Skeletal muscle cell (primary cell): ENCODE measurements at places on chromosomes 3 and 15.
A peak's percentile ranks its signal among the peaks of the same experiment; 100 is the strongest.

GRCh38 chr3:126968391-126969390, 14.2 kb upstream of the PLXNA1 start:
- no peak for DNase-seq

DNA sequence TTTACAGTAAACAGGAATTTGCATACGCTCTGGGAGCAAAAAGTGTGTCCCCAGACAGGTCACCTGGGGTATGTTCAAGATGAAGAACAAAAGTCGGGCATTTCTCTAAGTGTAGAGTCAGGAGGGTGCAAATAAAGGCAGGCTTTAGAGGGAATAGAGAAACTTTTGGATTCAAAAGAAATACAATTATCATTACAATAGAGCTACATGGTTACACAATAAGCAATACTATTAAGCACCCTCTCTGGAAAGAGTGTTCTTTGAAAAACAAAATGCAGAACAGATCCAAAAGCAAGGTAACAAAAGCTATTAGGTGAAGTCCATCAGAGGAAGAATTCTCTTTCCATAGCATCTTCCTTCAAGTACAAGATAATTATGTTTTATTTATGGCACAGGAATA, 679.7 kb downstream of the FHIT start:
- DNase-seq: no peak

DNA sequence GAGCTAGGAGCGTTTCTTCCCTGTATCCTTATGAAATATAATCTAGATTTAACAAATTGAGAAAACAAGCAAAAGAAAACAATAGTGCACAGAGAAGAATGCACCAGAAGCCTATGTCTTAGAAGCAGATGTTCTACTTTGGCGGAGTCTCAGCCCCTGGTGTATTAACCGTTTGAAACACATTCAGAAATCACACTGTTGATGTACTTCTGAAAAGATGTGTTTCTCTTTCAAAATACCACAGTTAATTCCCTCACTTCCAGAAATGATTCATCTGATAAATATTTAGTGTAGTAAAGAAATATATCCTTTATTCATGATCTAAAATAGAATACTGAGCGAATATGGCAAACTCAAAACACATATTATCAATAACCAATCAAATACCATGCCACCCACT, 77.7 kb downstream of the CBLB start:
- DNase-seq: peak; percentile 86

- DNase-seq: no peak
Measured at GRCh38 chr15:100039994-100040393, 301.8 kb downstream of the ADAMTS17 start.

DNA sequence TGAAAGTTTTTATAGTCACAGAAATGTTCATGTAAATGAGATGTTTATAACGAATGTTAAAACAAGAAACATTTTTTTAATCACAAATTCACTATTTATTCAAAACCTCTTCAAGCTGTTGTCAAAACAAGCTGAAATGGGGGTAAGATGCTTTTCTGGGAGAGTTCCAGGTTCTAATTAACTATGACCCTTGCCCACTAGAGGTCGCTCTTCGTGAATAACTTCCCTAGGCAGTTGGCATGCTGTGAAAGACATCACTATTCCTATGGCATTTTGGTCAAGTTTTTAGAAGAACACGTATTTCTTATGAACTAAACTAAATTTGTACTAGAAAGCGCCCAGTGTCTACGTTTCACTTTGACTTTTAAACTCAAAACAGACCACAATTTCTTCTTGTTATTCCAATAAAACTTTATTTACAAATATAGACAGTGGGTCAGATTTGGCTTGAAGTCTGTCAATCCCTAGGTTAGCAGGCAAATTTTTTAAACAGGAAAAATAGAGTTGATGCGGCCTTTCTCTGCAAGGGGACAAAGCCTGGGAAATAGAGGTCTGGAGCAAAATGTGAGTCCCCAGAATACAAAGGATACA, 62.8 kb upstream of the CMTM8 start:
- DNase-seq: no peak

DNA sequence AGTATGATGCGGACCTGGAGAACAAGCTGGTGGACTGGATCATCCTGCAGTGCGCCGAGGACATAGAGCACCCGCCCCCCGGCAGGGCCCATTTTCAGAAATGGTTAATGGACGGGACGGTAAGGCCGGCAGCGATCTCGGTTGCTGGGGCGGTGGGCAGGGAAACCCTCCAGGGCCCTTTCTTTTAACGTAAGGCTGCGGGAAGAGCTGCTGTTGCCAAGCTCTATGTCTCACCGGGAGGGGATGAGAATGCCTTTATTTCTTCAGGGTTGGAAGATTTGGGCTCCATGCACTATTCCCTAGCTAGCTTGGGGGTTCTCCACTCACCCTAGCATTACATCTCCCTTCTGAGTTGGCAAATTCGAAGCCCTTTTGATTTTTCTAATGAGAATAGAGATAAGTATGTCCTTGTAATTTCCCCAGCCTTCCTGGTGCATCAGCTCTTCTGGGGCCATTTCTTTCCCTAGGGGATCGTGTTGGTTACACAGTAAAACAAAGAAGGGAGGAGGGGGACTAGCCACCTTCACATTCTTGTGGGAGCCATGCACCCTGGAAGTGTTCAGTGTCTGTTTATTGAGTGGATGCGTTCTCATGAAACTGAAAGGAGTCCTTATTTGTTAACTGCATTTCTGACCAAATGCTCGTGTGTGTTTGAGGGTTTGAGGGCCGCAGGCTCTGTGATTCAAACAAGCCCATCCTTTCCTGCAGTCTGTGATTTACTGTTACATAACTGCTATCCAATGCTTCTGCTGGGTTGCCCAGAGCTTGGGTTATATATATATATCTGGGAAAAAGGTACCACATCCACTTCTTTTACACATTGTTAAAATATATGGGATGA, 982 bp downstream of the TAGLN3 start:
- no peak for DNase-seq

DNA sequence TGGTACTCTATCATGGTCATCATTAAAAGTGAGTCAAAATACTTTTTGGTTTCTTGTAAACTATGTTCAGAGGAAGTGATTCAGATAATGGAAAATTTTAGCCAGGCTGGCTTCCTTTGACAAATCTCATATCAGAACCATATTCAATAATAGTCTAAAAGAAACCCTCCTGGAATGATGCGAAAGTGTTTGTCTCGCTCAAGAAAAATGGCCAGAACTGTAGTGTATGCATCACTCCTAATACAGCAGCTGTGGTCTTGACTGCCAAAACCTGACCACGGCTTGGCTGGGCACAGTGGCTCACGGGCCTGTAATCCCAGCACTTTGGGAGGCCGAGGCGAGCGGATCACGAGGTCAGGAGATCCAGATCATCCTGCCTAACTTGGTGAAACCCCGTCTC, 35.6 kb upstream of the KCNMB2 start:
- DNase-seq: no peak

GRCh38 chr15:64678126-64678819, 97.1 kb downstream of the RBPMS2 start:
- DNase-seq: no peak

GRCh38 chr3:4523710-4524698, 30.9 kb downstream of the ITPR1 start:
- peak; percentile 55 for DNase-seq

DNA sequence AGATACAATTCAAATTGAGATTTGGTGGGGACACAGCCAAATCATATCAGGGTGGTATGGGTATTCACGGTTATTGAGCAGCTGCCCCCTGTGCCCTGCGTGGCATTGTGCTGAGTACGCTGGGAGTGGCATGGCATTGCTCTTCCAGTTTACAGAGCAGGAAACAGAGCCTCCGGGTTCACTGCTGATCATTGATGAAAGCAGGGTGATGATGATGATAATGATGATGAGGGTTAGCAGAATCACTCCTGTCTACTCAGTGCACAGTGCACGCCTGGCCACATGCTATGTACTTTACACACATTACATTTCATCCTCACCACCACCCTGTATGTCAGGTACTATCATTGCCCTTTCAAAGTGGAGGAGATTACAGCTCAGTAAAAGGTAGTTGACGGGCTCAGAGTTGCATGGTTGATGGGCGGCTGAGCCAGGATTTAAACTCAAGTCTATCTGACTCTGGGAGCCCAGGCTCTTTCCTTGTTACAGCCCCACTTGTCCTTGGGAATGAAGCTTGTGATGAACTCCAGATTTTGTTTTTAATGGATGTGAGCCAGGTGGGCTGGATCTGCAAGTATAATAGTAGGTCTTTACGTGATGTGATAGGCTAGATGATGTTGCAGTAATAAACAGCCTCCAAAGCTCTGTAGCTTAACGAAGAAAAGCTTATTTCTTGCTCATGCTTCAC, 87.6 kb upstream of the MYZAP start:
- DNase-seq: no peak

- DNase-seq: no peak
Measured at GRCh38 chr3:73605861-73606260, 18.9 kb downstream of the PDZRN3 start.

DNA sequence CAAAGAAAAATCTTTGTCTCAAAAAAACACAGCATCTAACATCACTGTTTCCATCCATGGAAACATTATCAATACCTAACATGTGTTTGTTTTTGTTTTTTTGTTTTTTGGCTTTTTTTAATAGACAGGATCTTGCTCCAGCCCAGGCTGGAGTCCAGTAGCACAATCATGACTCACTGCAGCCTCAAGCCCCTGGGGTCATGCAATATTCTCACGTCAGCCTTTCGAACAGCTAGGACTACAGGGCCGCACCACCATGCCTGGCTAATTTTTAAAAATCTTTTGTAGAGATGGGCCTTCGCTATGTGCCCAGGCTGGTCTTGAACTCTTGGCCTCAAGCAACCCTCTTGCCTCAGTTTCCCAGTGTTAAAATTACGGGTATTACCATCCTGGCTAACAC, 52.8 kb downstream of the RAF1 start:
- DNase-seq: no peak

- no peak for DNase-seq
Measured at GRCh38 chr3:147426931-147427330, 17.8 kb downstream of the ZIC1 start.

GRCh38 chr15:38186507-38186906, 66.1 kb upstream of the SPRED1 start:
- DNase-seq: no peak

DNA sequence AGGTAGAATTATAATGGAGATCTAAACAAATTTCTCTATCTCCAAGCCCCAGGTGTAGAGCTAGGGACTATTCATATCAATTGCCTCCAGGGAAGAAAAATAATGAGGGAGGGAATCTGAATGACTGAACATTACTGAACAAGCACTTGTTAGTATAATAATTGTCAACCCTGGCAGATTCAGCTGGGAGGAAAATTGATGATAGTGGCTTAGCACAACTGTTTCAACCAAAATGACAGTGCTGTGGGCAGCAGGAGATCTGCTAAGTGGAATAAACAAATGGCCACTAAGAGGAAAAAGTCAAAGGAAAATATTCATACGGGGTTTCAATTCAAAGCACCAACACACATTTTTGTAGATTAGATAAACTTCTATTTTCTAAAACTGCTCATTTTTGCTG, 294.9 kb upstream of the ZNF385D start:
- DNase-seq: no peak

- no peak for DNase-seq
Measured at GRCh38 chr3:106685745-106686144, 691.5 kb upstream of the CCDC54 start.

- DNase-seq: no peak
Measured at GRCh38 chr3:194029846-194030245, 106.1 kb upstream of the HES1 start.

DNA sequence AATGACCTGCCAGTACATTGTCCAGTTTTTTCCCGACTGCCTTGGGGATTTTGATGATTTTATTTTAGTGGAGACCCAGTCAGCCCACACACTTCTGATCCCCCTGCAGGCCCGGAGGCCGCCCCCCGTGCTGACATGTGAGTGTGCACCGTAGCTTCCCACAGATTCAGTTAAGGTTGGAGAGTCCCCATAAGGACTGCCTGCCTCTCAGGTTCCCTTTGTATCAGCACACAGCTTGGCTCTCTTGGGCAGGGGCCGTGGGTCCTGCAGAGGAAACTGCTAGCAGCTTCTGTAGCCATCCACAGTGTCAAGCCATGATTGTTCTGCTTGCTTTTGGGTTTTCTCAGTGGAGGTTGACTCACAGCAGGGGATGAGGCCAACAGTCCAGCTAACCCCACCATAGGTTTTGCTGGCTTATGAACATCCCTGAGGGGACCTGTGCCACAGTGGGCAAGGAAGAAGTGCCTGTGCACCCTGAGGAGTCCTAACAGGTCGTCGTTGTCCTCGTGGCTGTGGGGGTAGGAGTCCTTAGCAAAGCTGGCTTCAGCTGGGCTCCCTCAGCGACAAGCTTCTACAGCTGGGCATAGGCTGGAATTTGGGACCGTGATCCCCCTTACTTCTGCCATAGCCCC, 46.4 kb downstream of the DLEC1 start:
- no peak for DNase-seq

GRCh38 chr15:70775160-70775559, 11.8 kb upstream of the UACA start:
- peak; percentile 76 for DNase-seq

GRCh38 chr3:104907507-104907906, 459.2 kb upstream of the ALCAM start:
- peak; percentile 65 for DNase-seq

GRCh38 chr3:51706788-51707731, at the start of gene GRM2:
TSS of gene GRM2 (plus strand) at chr3:51707068. CDS start at chr3:51708984, 1,916 bp downstream.
- peak; percentile 61 for DNase-seq

DNA sequence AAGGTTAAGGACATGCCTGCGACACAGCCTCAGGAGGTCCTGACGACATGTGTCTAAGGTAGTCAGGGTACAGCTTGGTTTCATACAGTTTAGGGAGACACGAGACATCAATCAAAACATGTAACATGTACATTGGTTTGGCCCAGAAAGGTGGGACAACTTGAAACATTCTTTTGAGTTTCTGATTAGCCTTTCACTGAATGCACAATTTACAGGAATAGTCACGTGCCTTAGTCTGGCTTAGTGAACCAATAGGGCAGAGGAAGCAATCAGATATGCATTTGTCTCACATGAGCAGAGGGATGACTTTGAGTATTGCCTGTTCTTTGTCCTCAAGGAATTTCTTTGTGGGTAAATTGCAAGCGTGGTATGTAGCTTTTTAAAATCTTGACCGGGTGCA, 24.5 kb upstream of the HDAC11 start:
- no peak for DNase-seq

- no peak for DNase-seq
Measured at GRCh38 chr3:25781758-25782594, 1.3 kb downstream of the NGLY1 start.

GRCh38 chr3:157384031-157384430, 52.6 kb upstream of the PTX3 start:
- DNase-seq: no peak
